ENCODE measurements at places on chromosomes 4 and X. TPM values are rescaled to one million over a fixed set of nuclear protein-coding genes. Genes with fewer than 3 reads are reported as not detected.

Gene PAGE5
- total RNA-seq: not detected

Gene RHOXF1
- total RNA-seq: not detected

Gene CXCL8
- 8.6 TPM for total RNA-seq

Gene RTL5
- total RNA-seq: 0.15 TPM

Gene GPR34
- not detected for total RNA-seq

Gene CT45A10
- total RNA-seq: not detected

Gene ADH1A
- total RNA-seq: not detected

Gene RTL3
- total RNA-seq: not detected

Gene JADE3
- 6.3 TPM for total RNA-seq

Gene S100P
- total RNA-seq: not detected

Gene USP38
- 26.9 TPM for total RNA-seq

Gene TXLNG
- total RNA-seq: 6.0 TPM

Gene TMEM31
- not detected for total RNA-seq

Gene UBA1
- total RNA-seq: 141 TPM

All from melanocyte of skin (primary cell).